ENCODE measurements at places on chromosomes 6 and 20.
A peak's percentile ranks its signal among the peaks of the same experiment; 100 is the strongest.

GRCh38 chr20:36836591-36837269 is 39.2 kb upstream of the TLDC2 start:
- DNase-seq: peak; percentile 72

DNA sequence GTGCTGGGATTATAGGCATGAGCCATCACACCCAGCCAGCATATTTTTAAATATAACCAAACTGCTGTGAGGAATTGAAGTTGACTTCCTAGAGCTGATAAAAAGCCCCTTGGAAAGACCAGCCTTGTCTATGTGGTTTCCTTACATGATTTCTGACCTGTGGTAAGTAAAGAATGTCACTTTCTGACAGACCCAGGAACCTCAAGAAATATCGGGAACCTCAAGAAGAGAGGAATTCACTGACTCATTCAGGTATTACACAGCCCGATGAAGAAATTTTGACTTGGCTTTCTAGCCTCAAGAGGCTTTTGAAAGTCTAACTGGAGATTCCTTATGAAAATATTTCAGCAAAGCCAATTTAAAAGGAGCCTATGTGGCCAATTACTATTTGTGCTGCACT is 71.8 kb downstream of the FOXF2 start:
- no peak for DNase-seq

DNA sequence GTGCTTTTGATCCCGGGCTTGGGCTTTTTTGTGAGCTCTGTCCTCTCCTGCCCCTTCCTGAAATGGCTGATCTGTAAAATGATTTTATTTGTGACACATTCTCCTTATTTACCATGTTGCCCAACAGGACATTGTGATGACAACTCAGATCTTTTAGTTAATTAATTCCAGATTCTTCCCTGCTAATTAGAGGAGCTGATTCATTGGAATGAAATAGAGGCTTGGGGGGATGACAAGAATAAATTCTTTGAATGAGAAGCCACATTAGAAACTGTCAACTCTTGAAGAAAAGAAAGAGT is 26.1 kb upstream of the GABRR1 start:
- DNase-seq: no peak

- no peak for DNase-seq
Observed at GRCh38 chr6:3426091-3426926, 30.5 kb downstream of the SLC22A23 start.

- DNase-seq: no peak
Observed at GRCh38 chr20:2236256-2236655, 59.5 kb upstream of the TGM3 start.

DNA sequence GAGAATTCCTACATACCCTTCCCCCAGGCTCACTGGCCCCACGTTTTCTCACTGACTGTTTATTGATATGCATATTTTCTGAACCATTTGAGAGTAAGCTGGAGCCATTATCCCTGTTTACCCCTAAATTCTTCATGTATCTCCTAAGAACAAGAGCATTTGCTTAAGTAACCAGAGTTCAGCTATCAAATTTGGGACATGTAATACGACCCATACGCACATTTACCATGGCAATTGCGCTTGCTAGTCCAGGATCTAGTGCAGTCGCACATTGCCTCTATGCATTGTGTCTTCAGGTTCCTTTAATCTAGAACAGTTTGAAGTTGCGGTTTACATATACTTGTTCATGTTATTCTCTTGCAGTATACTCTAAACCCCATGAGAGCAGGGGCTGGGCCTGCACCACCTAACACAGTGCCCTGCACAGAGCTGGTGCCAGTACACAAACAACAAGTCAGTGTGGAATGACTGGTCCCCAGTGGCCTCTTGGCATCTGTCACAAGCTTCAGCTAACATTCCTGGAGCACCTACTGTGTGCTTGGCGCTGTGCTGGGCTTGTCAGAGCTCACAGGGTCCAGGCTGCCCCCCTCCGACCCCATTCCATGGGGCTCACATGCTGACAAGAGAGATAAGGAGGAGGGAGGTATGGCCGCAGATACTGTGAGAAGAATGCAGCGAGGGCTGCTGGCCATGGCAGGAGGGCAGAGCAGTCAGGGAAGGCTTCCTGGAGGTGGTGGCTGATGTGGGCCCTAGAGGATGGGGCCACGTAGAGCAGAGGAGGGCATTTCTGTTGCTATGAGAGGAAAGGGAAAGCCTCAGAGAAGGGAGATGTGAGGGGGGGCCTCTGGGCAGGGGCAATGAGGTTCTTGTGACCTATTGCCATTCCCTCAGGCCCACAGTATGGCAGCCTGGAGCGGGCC is 28.1 kb downstream of the SPDEF start:
- DNase-seq: peak; percentile 21

DNA sequence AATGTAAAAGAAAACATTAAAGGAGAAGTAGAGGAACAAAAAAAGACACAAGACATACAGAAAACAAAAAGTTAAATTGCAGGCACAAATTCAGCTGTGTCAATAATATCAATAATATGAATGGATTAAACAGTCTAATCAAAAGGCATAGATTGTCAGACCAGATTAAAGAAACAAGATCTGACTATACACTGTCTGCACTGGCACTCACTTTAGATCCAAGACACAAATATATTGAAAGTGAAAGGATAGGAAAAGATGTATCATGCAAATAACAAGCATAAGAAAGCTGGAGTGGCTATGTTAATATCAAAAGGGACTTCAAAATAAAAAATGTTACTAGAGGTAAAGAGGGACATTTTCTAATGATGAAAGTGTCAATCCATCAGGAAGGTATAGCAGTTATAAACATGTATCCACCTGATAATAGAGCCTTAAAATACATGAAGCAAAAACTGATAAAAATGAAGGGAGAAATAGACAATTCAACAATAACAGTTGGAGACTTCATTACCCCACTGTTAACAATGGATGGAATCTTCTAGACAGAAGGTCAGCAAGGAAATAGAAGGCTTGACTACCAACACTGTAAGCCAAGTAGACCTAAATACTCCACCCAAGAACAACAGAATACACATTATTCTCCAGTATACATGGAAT is 89.7 kb downstream of the HIVEP1 start:
- no peak for DNase-seq

DNA sequence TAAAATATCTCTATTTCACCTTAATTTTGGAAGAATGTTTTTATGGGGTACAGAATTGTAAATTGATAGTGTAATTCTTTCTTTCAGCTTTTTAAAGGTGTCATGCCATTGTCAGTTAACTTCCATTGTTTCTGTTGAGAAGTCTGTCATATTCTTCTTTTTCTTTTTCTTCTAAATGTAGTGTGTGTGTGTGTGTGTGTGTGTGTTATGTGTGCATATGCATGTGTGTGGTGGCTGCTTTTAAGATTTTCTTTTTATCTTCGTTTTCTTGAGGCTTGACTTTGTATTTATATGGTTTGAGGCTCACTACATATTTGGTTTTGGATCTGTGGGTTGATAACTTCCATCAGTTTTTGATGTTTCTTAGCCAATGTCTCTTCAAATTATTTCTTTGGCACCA is 176.5 kb downstream of the OGFRL1 start:
- no peak for DNase-seq

DNA sequence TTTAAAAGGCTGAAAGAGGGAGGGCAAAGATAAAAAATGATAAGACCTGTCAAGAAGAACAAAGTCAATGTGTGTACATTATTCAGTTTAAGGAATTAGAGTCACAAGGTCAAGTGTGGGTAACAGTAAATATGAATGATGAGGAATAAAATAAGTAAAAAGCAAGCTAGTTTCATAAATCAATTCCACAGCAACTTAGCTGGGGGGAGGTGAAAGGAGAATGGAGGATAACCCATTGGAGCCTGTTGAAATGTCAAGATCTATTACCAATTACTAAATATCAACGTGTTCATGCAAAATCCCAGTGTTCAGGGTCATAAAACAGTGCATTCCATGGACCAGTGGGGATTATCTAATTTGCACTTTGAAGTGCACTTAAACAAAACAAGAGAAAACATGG is 242.9 kb downstream of the TBX18 start:
- no peak for DNase-seq

DNA sequence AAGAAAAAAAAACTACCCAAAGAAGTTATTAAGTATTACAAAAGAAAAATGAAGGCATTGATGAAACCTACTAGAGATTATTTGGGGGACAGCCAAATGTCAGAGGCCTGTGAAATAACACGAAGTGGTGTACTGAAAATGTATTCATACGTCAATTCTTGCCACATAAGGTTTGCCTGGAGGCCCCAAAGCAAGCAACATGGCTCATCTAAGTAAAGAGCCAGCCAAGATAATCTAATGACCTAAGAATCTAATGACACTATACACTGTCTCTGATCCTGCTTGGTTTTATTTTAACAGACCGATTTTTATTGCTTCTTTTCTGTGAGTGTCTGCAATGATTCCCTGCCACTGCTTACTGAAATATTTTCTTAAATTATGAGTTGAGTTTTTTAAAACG is 34.7 kb downstream of the FILIP1 start:
- DNase-seq: no peak

DNA sequence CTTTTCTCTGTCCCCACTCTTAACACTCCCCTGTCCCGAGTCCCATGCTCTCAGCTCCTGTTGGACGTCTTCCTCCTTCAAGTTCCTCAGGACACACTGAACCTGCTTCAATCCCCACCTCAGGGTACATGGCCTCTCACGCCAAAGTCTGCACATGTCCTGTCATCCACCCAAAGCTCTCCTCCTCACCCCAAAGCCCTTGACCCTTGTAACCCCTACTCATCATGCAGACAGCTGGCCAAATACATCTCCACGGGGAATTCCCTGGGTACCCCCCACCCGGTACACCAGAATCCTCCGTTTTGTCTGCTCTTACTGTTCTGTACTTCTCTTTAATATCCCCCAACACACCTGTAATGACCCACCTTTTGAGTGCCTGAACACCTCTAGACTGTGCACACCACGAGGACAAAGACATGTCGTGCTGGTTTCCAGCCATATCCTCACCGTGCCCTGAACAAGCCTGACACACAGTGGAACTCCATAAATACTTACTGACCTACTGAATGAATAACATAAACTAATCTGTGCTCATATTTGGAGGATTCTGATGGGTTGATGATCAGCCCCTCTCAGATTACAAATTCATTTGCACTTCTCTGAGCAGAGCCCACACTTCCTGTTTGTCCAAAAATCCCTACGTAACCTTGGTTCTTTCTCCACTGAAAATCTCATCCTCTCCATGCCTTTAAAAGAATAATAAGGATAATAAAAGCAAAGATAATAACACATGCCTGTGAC is 66.8 kb upstream of the EYA2 start:
- no peak for DNase-seq

All from Right ventricle myocardium superior (tissue), 1 donor.